ENCODE measurements at places on chromosomes 4 and X.

DNA sequence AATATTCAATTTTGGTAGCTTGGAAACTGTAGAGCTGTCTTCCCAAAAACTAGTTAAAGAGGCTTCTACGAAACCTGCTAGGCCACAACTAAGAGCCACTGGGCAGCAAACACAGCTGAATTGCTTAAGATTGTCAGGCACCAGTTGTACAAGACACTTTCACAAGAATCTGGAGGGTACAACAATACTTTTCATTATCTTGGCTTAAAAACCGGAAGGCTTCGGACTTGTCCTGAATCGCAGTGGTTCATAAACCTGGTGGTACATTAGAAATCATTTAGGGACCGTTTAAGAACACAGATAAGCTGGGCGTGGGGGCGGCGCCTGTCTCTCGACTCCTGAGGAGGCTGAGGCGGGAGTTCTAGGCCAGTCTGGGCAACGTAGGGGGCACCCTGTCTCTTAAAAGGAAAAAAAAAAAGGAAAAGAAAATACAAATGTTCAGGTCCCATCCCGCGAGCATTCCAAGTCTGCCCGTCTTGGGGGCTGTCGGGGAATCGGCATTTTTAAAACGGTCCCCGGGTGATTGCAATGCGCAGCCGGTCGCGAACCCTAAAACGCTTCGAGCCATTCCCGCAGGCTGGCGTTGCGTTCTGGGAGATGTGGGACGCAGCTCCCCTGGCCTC, 763 bp downstream of the PYURF start:
- peak; percentile 18 for DNase-seq

DNA sequence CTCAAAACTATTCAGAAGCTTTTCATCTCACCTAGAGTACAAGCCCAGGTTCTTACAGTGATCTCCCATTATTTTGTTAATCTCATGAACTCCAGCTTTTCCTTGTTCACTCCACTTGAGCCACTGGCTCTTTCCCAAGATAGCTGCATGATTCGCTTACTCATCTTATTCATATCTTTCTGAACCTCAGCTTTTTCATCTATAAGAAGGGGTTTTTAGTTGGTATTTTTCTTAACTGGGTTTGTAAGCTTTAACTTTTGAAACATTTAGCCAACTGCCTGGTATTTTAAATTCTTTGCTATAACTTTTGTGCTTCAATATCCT, 24.0 kb downstream of the GIMD1 start:
- DNase-seq: no peak

- DNase-seq: no peak
Observed at GRCh38 chr4:136307765-136308164, 1224.5 kb downstream of the PCDH18 start.

DNA sequence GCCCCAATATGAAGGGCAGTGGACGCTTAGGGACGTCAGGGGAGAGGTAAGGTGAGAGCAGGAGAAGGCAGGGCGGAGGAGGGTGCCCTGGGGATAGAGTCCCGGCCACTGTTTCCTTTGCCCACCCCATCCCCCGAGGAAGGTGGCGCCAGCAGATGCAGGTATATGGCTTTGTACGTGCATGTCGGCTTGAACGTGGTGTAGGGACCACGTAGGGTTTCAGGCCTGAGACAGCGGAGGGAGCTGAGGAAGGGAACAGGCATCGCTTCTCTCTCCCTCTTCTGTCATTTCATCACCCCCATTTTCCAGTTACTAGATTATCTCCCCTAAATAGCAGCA, 97.9 kb downstream of the PHKA2 start:
- no peak for DNase-seq

DNA sequence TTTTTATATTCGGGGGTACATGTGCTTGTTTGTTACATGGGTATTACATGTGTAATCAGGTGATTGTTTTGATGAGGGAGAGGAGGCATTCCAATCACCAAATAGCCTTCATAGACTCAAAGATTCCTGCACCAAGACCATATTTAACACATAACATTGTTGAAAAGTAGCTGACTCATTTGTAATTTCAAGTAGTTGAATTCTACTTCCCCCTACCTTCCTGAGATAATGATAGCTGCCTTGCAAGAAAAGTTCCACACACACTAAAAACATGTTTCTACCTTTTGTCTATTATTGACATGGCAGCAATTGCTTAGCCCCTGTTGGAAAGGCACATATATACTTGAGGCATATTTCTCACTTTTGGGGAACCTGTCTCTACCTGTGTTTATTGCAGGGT, 16.1 kb downstream of the PGAM4 start:
- no peak for DNase-seq

- DNase-seq: no peak
Observed at GRCh38 chrX:15507005-15507404, 6.4 kb downstream of the BMX start.

GRCh38 chrX:44157283-44157682, 184.1 kb upstream of the NDP start:
- DNase-seq: no peak

DNA sequence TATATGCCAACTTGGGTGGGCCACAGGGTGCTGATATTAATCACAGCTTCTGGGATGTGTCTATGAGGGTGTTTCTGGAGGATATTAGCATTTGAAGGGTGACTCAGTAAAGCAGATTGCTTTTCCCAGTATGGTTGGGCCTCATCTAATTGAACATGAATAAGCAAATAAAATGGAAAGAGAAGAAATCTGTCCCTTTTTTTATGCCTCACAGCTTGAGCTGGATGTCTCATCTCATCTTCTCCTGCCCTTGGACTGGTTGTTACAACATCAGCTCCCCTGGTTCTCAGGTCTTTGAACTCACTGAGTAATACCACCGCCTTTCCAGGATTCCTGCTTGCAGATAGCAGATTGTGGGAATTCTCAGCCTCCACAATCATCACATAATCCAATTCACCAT, 1149.2 kb downstream of the PCDH18 start:
- DNase-seq: no peak

DNA sequence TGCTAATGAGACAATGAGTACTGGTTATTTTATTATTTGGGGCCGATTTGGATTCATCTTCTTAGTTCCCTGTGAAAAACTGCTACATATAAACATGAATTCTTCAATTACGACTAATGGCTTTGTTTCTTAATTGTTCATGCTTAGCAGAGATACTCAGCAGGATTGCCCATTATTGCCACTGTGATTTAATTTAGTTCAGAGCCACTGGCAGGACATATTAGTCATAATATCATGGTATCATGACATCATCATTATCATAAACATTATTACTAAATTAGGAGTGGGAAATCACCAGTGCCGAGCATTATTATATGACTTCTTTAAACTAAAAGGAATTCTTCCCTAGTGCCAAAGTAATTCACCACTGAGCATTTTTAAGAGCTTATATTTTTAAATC, 201.4 kb downstream of the SPOCK3 start:
- DNase-seq: no peak

Data from naive B cell (primary cell).